Stimulated activated CD8-positive, alpha-beta memory T cell treated with anti-CD3 and anti-CD28 coated beads, Interleukin-2, amount 100 ng/mL, for 48 hours (primary cell): ENCODE measurements at places on chromosomes 4 and X.

DNA sequence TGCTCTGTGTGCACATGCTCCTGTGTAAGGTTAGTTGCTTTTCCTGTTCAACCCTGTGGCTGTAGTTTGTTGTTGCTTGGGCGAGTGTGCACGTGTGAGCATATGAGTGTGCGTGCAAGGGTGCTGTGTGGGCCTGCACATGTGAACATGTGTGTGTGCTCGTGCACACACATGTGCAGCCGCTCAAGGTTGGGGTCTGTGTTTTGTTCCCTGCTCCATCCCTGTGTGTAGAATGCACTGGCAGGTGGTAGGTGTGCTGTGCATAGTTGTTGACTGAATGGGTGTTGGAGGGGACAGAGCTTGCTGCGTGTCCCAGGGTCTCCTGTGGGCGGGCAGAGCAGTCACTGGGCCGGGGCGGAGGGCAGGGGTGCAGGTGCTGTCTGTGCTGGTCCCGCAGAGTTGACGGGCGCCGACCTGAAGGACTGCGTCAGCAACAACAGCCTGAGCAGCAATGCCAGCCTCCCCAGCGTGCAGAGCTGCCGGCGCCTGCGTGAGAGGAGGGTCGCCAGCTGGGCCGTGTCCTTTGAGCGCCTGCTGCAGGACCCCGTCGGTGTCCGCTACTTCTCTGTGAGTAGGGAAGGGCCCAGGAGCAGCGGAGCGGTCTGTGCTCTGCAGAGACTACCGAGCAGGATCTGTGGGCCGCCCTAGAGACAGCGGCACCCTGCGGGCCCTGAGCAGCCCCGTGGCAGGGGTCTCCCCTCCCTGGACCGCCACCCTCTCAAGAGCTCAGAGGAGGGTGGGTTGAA, 27.9 kb upstream of the HGFAC start:
- DNase-seq, result no peak

GRCh38 chrX:56728321-56728720, 722 bp upstream of the NBDY start:
- no peak for DNase-seq

GRCh38 chrX:71978164-71978563, 67.5 kb downstream of the NHSL2 start:
- DNase-seq, result no peak

DNA sequence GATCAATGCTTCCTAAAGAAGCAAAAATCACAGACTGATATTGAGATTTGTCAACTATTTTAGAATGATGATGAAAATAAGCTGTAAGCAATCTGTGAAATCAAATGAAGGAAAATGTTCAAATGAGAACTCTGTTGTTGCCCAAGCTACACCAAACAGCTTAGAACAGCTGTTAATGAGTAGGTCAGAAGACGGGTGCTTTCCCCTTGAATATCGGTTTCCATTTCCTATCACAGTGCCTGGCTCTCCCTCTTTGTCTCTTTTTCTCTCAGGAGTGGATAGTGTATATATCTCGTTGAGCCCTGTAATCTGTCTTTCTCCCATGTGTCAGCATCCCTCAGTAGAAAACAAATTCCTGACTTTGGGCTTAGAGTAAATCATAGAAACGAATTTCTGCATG, 1592.9 kb upstream of the TENM3 start:
- no peak for DNase-seq

GRCh38 chr4:38821739-38822138, 17.1 kb upstream of the TLR1 start:
- no peak for DNase-seq

DNA sequence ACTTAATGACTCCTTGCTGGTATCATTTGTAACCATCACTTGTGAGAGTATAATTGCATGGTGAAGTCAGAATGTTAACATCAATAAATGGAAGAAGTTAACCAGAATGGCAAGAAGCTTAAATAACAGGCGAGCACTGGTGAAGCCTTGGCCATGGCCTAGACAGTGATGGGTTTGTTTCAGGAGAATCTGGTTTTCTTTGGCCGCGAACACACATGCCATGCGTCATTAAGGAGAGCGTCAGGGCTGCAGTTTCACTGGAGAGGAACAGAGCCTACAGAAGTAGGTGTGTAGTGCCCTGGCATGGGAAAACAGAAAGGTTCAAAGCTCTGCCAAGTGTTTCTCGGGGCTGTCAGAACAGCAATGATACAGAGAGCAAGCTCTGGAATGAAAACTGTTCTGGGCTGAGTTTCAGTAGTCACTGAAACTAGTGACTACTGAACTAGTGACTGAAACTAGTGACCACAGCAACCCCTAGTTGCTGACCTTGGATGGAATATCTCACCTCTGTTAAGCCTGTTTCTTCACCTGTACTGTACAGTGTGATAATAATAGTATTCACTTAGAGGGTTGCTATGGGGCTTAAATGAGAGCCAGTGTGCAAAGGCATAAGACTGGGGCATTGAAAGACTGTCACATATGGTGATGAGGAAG, 93.8 kb downstream of the C4orf51 start:
- DNase-seq, result no peak

DNA sequence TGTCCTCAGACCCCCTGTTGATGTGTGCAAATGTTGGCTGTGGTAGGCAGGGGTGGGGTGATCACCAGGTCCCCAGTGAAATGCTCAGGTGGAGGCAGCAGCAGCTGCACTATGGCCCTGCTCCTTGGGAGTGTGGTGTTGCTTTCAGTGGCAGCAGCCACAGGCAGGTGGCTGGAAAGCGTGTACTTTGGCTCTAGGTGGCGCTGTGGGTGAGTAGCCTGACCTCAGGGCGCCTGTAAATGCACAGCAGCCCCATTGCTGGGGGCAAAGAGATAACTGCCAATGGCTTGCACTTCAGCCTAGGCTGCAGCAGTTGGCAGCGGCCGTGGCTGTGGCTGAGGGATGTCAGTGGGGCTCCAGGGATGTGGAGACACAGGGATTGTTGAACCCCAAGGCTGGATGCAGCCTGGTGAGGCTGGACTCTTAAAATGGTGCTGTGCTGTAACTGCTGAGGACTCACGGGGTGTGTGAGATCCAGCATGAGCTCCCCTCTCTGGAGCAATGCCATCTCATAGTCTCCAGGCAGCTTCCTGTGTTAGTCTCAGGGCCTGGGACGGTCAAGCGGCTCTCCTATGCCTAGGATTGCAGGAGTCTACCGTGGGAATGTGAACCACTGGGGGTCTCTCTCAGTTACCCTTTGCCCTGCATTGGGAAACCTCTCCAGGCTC, 421.7 kb upstream of the HTR2C start:
- no peak for DNase-seq

DNA sequence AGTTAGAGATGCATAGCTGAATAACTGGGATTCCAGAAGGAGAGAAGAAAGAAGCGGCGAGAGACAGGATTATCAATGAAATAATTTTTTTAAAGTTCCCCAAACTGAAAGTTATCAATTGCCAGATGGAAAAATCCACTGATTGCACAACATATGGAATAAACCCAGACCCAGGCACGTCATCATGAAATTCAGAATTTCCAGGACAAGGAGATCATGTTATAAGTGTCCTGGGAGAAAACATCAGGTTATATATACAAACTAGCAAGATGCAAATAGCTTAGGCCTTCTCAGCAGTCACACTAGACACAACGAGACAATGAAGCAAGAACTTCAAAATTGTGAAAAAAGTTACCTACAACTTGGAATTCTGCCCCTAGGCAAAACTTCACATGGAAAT, 200.0 kb downstream of the PALLD start:
- DNase-seq, result no peak

DNA sequence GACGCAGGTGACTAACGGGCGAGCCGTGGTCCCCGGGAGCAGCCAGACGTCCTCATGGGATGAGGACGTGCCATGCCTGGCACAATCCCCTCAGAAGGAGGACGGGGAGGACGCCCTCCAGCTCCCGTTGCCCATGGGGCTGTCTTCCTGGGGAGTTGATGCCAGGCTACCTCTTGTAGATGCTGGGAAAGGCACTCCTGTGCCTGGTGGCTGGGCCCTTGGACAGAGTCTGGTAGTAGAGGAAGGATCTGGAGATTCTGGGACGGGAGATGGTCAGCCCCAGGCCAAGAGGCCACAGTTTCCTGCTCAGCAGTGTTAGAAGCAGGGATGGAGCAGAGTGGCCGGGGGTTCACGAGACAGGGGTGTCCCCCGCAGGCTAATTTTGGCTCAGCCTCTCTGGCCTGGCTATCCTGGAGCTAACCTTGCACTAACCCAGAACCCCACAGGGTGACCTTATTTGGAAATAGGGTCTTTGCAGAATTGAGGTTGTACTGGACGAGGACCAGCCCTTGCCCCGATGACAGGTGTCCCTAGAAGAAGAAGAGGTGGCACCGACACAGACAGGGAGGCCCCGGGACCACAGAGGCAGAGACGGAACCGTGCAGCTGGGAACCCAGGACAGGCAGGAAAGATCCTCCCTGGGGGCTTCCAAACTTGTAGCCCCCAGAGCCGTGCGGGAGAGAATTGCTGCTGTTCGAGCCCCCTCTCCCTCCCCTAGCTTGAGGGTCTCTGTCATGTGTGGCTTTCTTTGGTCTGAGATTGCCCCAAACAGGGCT, 50.1 kb upstream of the ADRA2C start:
- no peak for DNase-seq

DNA sequence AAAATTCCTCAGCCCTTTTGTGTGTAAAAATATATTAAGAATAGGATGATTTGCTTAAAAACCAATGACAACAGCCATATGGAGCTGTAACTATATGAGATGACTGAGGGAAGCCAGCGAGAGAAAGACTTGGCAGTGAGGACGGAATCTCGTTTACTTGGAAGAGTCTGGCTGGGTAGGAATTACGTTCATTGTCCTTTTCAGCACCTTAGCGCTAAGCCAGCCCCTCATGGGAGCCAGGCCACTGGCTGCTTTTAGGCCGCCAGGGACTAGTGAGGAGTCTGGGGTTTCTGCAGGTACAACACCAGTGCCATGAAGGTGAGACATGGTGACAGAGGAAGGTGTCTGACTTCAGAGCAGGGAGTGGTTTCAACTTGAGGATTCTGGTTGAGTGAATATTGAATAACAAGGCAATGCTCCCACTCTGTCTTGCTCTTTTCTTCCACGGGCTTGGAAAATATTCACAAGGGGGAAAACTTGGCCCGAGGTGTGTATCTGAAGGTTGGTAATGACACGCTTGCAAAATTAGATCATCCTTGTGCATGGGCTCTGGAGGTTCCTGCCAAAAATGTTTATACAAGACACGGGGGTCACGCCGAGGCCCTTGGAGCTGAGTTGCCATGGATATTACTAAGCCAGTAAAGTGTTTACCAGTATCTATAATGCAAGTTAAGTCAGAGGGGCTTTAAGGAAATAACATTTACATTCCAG, 17.4 kb downstream of the KLF3 start:
- no peak for DNase-seq

- DNase-seq, result no peak
These were observed 106.5 kb downstream of the EGF start for GRCh38 chr4:110019153-110019552.

GRCh38 chr4:73770917-73771316, 30.5 kb downstream of the CXCL8 start:
- DNase-seq, result no peak

DNA sequence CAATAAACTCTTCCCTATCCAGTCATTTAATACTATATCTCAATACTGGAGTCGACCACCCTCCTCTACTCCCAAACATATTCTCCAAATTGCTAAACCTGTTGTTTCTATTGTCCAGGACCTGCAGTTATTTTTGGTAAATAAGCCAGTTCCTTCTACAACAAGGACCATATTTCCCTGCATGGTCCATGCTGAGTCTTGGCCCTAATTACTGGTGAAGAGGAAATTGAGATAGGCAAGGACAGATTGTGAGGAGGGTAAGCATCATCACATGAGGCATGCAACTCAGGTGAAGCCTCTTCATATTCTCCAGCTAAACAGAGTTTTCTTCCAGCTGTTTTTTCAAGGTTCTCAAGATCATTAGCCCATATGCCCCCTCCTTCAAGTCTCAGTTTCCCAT, 1193.6 kb downstream of the RAPGEF2 start:
- DNase-seq, result no peak

- DNase-seq, result no peak
These were observed 5.1 kb upstream of the OCRL start for GRCh38 chrX:129534816-129535578.

DNA sequence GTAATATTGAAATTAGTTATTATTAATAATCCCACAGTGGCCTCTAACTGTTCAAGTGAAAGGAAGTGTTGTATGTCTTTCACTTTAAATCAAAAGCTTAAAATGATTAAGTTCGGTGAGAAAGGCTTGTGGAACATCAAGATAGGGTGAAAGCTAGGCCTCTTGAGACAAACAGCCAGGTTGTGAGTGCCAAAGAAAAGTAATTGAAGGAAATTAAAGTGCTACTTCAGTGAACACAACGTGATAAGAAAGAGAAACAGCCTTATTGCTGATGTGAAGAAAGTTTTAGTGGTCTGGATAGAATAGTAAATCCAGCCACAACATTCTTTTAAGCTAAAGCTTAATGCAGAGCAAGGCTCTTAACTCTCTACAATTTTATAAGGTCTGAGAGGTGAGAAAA, 42.6 kb upstream of the IL13RA2 start:
- no peak for DNase-seq

DNA sequence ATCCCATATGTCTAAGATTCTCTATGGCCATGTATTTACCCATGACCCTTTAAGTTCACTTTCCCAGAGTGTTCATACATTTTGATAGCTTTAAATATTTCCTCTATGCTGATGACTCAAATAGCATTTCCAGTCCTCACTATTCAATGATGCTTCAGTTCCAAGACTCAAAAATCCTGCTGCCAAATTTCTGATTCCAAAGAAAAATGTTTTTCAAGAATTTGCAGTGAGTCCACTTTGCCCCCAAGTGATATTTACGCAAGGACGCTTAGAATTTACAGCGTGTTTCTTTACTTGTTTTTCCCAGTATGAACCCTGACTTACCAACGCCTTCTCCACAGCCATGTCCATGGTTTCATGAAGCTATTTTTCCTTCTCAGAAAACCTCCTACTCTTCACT, 127.9 kb upstream of the PCDH18 start:
- DNase-seq, result no peak

DNA sequence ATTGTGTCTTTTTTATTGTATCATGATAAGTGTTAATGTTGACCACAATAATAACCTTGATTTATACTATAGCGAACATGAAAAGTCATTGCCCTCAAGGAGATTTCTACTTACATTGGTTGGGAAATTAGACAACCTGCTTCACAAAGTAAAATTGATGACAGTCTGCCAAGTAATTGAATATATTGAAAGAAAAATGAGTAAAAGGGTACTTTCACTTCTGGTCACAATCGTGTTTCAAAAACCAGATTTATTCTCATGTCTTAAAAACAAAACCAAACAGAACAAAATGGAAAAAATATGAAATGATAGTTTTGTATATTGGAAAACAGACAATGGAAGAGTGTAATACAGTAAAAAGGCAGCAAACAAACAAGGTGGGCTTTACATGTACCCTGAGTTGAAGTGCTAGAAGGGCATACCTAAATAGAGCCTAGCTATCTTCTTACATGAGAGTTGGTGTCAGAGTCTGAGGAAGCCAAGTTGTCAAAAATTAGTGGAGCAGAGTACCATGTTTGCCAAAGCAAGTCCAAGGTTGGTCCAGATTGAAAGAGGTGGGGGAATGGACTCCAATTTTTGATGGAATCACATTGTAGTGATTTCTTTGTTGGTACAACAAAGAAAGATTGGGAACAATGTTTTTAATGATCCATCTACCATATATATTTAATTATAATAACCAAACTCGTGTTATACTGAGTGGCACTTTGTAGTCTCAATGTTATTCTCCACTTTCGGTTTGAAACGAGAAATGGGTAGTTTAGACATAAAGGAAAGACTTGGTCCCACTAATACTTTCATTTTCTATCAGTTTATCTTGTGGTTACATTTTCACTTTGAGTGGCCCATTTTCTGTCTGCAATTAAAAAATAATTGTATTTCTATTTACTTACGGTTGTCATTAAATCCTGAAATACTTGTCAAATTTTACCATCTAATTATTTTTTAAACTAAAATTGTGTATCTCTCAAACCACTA, 775.6 kb downstream of the STIM2 start:
- DNase-seq, result no peak

- DNase-seq, result no peak
These were observed 2.7 kb upstream of the UGT2B15 start for GRCh38 chr4:68673143-68673542.
